Left ventricle myocardium superior (tissue), 1 donor: ENCODE measurements at places on chromosomes 4 and X. TPM values are rescaled to one million over a fixed set of nuclear protein-coding genes. Genes with fewer than 3 reads are reported as not detected.
A peak's percentile ranks its signal among the peaks of the same experiment; 100 is the strongest.

DNA sequence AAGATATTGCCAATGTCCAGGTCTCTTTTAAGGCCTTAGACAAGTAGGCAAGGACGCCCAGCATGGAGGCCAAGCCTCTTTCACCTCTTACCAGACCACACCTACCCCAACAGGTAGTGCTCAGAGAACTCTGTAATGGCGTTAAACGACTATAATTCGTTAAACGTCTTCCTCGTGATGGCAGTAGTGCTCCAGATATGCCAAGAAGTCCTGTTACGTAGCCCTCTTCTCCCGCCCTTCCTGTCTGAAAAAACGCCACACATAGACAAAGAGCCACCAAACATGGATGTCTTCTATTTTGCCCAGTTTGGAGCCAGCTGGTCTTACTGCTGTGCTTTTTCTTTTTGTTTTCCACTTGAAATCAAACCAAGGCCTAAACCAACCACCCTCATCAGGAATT, 190.7 kb downstream of the OR13H1 start:
- no peak for DNase-seq

- DNase-seq = no peak
These were observed 58.5 kb downstream of the PGRMC2 start for GRCh38 chr4:128228845-128229795.

DNA sequence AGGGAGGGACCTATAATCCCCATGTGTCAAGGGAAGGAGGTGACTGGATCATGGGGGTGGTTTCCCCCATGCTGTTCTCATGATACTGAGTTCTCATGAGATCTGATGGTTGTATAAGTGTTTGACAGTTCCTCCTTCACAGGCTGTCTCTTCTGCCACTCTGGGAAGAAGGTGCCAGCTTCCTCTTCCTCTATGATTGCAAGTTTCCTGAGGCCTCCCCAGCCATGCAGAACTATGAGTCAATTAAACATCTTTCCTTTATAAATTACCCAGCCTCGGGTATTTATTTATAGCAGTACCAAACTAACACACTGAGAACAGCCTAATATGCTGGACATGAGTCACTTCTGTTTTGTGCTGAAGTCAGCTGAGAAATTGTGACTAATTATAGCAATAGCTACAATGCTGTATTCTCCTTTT, 656.9 kb upstream of the CPEB2 start:
- no peak for DNase-seq

Gene SYTL4
- total RNA-seq = 2.6 TPM

GRCh38 chr4:176833400-176834175, 40.9 kb upstream of the VEGFC start:
- no peak for DNase-seq

DNA sequence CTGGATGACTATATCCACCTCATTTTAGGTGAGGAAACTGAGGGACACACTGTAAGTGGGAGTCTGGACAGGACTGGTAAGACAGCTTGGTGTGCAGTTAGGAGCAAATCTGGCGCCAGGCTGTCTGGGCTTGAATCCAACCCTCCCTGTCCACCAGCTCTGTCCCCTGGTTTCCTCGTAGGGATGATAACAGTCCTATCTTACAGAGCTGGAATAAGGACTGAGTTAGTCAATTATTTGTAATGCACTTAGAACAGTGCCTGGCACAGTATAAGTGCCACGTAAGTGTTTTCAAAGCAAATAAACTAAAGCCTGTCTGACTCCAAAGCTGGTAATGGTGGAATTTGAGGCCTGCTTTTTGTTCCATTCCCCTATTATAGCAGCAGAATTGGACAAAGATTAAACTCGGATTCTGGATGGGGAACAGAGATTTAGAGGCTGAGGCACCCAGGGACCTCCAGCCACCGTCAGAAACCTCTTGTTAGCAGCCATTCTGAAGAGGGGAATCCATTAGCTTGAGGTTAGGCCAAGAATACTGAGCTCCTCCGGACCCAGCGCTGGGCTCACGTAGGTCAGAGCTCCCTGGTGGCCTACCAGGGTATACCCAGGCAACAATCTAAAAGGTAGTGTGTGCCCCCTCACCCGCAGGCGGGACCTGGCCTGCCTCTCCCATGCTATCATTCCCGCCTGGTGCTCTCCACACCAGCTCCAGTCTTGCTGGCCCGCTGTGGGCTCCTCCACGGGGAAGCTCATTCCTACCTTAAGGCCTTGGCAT, 102.1 kb downstream of the UCHL1 start:
- peak; percentile 69 for DNase-seq

GRCh38 chrX:22246620-22247019, 26.1 kb upstream of the CBLL2 start:
- no peak for DNase-seq

- no peak for DNase-seq
These were observed 2.6 kb downstream of the INTS6L start for GRCh38 chrX:135522878-135523693.

DNA sequence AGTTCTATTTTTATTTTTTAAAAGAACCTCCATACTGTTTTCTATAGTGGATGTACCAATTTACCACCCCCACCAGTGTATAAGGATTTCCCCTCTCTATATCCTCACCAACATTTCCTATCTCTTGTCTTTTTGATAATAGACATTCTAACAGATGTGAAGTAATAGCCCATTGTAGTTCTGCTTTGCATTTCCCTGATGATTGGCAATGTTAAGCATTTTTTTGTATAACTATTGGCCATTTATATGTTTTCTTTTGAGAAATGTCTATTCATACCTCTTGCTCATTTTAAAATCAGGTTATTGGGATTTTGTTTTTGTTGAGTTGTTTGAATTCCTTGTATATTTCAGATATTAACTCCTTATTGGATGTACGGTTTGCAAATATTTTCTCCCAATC, 251.1 kb upstream of the HTR2C start:
- DNase-seq = no peak
